ENCODE measurements at places on chromosomes 2 and 18. TPM values are rescaled to one million over a fixed set of nuclear protein-coding genes. Genes with fewer than 3 reads are reported as not detected.

PNO1 gene
- 10.3 TPM for total RNA-seq

ARHGAP15 gene
- total RNA-seq, result not detected

LINC00305 gene
- not detected for total RNA-seq

- DNase-seq, result no peak
These were observed 169.3 kb downstream of the PMAIP1 start for GRCh38 chr18:60069145-60069544.

GRCh38 chr2:132911726-132912724 is 242.0 kb upstream of the LYPD1 start:
- no peak for DNase-seq

DNA sequence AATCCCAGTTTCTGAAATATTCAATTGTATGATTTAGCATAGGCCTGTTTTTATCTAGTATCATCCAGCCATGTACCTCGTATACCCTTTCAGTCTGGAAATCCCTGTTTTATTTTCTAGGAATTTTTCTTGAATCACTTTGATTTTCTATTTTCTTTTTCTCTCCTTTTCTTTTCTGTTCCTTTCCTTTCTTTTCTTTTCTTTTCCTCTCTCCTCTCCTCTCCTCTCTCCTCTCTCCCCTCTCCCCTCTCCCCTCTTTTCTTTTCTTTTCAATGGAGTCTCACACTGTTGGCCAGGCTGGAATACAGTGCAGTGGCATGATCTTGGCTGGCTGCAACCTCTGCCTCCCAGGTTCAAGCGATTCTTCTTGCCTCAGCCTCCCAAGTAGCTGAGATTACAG is 63.5 kb downstream of the SMCHD1 start:
- DNase-seq, result no peak

GRCh38 chr2:41579806-41580205 is 468.0 kb upstream of the PKDCC start:
- DNase-seq, result no peak

DNA sequence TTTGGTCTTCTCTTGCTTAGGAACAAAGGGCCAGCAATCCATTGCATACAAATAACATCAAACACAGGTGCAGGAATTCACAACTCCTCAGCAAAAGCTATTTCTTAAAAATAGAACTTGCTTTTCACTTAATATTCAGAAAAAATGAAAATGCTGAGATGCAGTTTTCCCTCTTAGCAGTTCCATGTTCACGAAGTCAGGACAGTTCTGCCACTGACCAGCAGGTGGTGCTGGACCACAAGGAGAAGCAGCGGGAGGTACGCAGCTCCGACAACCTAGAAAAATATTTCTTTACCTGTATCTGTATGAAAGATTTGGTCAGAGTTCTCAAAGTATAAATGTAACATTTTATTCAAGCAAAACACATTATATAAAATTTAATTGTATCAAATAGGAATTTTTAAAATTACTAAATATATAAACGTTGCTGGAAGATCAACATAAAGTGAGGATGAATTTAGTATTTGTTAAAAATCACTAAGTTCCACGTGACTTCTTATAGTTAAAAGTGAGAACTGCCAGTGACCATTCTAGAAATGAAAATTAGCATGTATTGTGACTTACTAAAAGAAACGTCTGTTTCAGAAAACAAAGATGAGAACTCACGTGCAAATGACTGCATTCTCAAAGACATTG is 48.8 kb downstream of the ADNP2 start:
- DNase-seq, result no peak

DNA sequence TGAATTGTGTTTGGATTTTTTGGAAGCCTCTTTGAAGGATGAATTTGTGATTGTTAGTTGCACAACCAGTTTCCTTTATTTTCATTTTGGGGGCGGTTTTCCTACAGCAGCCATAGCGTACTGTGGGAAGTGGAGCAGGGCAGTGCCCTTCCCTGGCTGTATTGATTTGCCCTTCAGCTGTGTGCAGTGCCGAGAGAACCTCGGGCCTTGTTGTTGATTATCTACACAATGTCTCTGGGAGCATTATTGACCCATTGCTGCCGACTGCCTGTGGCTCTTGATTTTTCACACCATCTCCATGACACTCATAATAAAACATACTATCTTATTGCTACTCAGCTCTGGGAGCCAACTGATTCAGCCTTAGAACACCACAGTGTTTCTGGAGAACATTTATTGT is 162.2 kb upstream of the BOD1L2 start:
- DNase-seq, result no peak

Data from osteocyte (in vitro differentiated cells).